Adrenal gland (tissue), 19 donors: ENCODE measurements at places on chromosomes 16 and 17.

DNA sequence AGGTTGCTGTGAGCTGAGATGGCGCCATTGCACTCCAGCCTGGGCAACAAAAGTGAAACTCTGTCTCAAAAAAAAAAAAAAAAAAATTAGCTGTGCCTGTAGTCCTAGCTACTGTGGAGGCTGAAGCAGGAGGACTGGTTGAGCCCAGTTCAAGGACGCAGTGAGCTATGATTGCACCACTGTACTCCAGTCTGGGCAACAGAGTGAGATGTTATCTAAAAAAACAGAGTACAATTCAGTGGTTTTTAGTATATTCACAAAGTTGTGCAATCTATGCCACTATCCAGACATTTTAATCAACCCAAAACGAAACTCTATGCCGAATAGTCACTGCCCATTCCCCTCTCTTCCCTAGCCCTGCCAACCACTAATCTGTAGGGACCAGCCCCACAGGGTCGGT is 25.1 kb downstream of the C16orf54 start:
- peak; percentile 16 for DNase-seq

- DNase-seq, result no peak
These were observed 27.2 kb downstream of the ZNF750 start for GRCh38 chr17:82812601-82813000.

DNA sequence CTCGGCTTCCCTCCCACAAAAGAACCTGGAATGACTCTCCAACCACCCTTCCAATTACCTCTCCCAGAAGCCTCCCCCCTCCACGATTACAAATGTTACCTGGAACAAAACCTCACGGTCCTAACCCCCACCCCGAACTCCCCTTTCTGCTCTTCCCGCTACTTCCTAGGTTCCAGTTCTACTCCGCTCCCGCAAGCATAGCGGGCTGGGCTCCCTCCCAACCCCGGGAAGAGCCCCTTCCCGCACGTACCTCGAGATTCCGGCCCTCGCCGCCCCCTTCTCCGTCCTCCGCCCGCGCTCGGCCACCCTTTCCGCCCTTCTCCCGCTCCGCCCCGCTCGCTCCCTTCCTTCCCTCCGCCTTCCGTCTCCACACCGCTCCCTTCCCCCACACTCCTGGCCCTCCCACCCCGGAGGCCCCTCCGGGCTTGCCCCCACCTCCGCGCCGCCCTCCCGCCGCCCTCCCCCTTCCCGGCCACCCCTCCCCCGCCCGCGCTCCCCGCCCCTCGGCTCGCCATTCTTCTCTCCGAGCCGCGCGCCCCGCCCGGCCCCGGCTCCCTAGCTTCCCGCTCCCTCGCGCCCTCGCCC is 457 bp downstream of the CHTF8 start:
- peak; percentile 87 for DNase-seq

DNA sequence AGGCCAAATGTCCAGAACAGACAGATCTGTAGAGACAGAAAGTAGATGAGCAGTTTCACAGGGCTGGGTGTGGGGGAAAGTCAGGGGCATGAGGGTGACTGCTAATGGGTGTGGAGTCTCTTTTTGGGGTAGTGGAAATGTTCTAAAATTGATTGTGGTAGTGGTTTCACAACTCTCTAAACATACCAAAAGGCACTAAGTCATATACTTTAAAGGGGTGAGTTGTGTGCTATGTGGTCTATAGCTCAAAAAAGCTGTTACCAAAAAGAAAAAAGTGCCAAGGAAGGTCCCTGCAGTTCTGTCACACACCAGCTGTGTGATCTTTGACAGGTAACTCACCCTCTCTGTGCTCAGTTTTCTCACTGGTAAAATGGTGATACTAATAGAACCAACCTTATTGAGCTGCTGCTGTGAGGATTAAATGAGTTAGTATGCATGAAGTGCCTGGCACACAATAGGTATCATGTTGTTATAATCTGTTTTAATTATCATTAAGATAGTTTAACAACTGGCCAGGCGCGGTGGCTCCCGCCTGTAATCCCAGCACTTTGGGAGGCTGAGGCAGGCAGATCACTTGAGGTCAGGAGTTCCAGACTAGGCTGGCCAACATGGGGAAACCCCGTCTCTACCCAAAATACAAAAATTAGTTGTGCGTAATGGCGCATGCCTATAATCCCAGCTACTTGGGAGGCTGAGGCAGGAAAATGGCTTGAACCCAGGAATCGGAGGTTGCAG is 10.3 kb downstream of the ITGAX start:
- DNase-seq, result no peak

DNA sequence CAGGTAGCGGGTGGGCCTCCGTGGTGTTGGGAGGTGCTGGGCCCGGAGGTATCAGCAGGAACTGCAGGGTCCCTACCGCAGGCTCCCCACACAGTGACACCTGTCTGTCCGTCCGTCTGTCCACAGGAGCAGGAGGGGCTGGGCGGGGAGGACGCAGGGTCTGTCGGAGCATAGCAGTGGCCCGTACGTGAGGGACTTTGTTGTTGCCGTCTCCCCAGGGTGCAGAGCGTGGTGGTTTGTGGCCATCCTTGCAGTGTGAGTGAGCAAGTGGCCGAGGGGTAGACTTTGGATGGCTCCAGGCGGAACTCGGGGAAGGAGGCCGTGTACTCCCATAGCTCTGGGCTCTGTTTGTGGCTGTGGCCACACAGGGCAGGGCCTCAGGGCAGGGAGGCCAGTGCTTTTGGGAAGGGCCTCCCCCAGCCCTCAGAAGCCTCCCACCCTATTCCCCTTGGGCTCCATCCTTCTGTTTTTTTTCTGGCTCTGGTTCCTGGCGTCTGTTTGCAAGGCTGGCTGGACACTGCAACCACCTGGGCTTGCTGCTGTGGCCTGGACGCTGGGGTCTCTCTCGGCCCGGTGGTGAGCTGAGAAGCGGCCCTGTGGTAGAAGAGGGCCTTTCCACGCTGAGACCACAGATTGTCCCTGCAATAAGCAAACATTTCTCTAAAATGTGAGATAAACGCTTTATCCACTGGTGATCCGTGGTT is 41.0 kb upstream of the ZNF750 start:
- no peak for DNase-seq

- DNase-seq, result no peak
These were observed 85.6 kb downstream of the KCNJ2 start for GRCh38 chr17:70254735-70255460.

DNA sequence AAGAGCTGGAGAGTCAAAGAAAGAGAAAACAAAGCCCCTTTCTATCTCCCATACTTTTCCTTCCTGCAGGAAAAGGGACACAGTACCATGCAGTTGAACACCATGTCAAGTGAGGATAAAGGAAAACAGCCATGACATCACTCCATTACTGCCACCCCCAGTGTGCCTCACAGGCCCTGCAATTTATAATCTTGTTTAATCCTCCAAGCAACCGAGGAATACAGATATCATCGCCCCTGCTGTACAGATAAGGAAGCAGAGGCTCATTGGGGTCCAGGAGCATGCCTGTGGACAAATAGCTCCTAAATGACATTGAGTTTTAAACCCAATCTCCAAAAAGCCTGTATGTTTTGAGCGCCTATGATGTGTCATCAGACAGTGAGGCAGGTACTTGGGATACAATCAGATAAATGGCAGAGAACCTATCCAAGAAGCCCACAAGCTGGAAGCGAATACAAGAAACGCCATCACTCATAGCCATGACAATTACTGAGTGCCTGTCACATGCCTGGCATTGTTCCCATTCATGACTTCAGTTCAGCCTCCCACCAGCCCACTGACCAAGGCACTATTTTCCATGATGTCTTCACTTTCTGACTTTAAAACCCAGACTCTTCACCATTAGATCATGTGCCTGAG is 45.5 kb downstream of the CPPED1 start:
- peak; percentile 68 for DNase-seq

DNA sequence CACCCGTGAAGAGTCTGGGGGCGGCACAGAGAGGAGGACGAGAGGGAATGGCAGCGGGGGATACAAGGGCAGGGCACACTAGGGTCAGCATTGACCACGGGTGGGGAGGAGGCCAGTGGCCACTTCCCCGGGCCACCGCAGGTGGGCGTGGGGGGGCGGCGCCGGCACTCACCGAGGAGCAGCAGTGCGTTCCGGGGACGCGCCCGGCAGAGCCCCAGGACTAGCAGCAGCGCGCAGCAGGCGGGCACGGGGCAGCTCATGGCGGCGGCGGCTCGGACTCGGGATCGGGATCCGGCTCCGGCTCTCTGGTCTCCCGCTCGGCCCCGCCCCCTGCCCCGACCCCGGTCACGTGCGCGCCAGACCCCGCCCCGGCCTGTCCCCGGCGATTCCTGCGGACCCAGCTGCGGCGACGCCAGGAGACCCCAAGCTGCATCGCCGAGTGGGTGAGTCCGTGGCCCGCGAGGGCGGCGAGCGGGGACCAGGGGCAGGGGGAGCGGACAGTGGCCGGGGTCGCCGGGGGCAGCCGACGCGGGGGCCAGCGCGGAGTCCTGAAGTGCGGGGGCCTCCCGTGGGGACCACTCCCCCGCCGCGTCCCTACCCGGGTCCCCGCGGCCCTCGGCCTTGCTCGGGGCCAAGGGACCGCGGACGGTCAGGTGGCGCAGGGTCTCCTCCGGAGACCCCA is at the start of the genes SGSH and SLC26A11:
Gene SGSH (minus strand): TSS at position 280 of the 682 bp plus-strand sequence. CDS start 20 bp downstream, at position 260.
Gene SLC26A11 (plus strand): TSS at position 374 of the 682 bp plus-strand sequence. CDS start 1,134 bp downstream, outside the sequence.
- peak; percentile 89 for DNase-seq

GRCh38 chr17:30413109-30413508 is 34.4 kb downstream of the CPD start:
- no peak for DNase-seq

GRCh38 chr16:28572696-28573510 is 19.2 kb downstream of the SGF29 start:
- no peak for DNase-seq

GRCh38 chr17:16301963-16302855 is 51.1 kb downstream of the CENPV start:
- no peak for DNase-seq

DNA sequence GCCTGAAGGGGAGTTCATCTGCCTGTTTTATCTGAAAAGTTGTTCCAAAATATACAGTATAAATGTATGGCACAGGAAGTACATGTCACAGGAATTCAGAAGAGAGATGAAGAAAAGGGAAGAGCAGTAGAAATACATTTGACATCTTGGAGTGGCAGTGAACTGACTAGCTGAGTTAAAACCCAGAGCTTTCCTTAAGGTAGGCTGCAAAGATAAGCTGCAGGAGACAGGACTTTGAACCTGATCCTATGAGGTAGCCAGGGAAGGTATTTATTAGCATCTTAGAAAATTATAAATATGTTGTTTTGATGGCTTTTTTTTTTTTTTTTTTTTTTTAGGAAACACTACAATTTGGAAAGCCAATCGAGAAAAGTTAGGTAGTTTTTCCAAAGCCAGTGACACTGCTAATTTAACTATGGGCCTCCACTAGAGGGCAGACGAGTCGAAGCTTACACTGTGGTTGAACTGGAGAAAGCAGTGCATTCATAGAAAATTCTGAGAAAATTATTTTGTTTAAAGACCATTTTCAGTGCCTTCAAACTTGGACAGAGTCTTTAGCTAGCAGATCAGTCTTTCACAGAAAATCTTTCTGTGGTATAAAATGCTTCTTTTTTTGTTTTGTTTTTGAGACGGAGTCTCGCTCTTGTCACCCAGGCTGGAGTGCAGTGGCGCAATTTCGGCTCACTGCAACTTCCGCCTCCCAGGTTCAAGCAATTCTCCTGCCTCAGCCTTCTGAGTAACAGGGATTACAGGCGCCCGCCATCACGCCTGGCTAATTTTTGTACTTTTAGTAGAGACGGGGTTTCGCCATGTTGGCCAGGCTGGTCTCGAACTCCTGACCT is 122.3 kb downstream of the SSH2 start:
- DNase-seq, result peak; percentile 84

DNA sequence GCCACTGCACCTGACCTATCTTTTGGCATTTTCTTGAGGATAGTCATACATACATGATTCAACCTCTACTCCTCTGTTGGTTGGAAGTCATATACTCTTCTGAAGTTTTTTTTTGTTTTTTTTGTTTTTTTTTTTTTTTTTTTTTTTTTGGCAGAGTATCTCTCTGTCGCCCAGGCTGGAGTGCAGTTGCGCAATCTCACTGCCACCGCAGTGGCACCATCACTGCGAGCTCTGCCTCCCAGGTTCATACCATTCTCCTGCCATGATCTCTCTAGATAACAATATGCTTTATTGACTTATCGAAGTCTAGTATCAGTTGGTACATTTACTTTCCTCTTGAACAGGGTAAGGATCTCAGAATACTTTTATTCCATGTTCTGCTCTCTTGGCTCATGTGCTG is 224.2 kb upstream of the WSCD1 start:
- no peak for DNase-seq
